ENCODE measurements at places on chromosomes 2 and 18.

DNA sequence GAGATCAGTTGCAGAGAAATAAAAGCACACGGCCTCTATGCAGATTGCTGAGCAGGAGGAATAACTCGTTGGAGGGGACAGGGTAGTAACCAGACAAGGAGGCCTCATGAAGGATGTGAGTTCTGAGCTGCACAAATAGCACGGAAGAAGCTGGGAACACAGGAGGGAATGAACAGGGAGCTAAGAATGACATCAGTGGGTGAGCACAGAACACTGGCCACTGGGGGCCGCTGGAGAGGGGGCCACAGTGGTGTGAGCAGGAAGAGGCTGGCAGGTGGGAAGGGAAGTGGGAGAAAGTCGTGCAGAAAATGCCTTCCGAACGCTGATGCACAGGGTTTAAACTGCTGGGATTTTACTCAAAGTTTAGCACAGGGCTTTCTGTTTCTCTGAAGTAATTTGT lies 61.0 kb downstream of the ZAP70 start:
- DNase-seq = no peak

DNA sequence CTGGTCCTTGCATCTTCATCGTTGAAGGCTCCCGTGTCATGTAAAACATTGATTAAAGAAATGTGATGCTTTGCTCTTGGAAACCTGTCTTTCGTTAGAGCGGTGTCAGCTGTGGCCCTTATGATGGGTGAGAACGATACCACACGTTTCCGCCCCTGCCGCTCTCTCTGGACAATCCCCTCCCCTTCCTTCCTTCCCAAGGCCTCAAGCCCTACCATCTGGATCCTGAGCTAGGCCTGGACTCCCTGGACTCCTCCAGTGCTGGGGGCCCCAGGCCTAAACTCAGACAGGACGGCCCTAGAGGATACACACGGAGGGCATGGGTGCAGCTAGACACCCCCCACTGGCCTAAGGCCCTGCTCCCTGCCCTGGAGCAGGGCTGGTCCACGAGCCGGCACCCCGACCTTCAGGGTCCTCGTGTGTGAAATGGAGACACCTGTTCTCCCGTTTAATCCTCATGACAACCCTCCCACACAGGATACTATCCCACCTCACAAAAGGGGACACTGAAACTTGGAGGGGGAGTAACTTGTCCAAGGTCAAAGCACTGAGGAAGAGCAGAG lies 13.2 kb downstream of the BIN1 start:
- no peak for DNase-seq

- DNase-seq = no peak
Measured at GRCh38 chr18:49178736-49179135, 228.0 kb upstream of the SMAD7 start.

DNA sequence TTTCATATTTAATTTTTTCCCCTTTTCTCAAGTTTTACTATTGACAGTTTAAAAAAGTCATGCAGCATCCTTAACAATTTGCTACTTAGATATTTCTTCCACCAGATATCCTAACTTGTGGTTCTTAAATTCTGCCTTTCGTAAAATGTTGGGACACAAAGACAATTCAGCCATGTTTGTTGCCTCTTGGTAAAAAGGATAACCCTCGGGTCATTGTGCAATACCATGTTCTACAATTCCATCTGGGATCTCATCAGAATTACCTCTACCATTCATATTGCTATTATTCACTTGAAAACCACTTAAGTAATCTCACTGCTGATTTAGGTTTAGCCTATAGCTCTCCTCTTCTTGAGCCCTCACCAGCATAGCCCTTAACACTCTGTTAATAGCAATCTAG lies 13.2 kb upstream of the REG1B start:
- DNase-seq = no peak

DNA sequence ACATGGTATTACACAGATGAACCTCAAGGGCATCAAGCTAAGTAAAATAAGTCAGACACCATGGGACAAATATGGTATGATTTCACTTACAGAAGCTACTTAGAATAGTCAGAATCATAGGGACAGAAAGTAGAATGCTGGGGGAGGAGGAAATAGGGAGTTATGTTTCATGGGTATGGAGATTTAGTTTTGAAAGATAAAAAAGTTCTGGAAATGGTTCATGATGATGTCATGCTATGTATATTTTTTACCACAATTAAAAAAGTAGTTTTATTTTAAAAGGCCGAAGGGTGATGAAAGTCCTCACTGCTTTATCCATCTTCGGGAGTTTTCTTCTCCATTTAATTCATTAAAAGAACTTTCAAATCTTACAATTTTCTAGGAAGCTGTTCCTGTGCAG lies 181.9 kb downstream of the CALCRL start:
- no peak for DNase-seq

DNA sequence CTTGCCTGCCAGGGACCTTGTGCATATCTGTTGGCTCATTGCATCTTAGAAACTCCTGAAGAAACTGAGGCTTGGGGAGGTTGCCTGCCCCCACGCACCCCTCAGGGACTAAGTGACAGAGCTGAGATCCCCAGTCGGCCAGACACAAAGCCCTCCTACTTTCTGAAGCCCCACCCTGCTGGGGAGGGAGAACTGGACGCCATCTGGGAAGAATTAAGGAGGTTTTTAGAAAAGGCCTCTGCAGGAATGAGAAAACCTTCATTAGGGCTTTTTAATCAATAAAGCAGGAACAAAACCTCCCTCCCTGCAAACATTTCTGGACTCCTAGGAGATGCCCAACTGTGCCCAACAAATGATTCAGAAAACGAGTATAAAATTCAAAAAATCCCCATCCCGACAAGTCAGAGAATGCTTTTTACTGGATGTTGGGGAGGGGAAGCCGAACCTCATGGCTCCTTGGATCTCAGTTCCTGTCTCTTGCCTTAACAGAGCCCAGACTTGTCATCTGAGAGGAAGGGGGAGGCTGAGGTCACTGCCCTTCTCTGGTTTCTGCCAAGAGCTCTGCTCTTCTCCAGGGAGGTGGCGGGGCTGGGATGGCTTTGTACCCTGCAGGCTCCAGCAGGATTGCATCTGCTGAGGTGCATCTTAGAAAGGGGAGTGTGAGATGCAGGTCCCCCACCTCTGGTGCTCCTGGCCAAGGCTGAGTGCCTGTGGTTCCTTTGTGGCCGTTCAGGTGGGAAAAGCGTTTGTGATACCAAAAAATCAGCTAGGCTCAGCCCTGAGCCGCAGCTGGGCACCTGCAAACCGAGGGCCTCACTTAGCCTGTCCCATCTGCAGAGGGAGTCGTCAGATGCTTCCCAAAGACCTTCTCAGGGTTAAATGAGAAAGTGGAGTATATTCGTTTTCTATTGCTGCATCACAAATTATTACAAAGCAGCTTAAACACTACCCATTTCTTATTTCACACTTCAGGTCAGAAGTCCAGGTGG lies 142.4 kb downstream of the ZFP36L2 start:
- DNase-seq = no peak

- peak; percentile 18 for DNase-seq
Measured at GRCh38 chr18:23689031-23689615, at the start of gene LAMA3. LAMA3 (plus strand) TSS chr18:23689453; CDS start chr18:23689684, 231 bp downstream.

- DNase-seq = no peak
Measured at GRCh38 chr2:210568108-210568507, 11.7 kb downstream of the CPS1 start.

DNA sequence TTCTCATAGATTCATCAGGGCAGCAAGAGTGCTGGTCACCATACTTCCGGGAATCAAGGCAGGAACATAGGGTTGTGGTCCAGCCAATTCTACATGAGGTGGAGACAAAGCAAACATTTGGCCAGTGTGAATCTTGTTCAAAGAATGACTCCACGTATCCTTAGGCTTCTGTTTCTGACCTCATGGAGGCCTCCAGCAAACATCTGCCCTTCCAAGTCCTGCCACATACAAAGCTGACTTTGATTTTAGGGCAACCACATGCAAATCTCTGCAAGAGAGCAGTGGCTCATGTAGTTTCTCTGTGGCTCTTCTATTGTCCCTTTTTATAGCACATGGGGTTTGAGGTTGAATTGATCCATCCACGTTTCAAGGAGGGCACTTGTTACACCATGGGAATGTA lies 132.1 kb upstream of the MMADHC start:
- no peak for DNase-seq

GRCh38 chr2:219112651-219113338 lies 47.8 kb downstream of the NHEJ1 start:
- no peak for DNase-seq

DNA sequence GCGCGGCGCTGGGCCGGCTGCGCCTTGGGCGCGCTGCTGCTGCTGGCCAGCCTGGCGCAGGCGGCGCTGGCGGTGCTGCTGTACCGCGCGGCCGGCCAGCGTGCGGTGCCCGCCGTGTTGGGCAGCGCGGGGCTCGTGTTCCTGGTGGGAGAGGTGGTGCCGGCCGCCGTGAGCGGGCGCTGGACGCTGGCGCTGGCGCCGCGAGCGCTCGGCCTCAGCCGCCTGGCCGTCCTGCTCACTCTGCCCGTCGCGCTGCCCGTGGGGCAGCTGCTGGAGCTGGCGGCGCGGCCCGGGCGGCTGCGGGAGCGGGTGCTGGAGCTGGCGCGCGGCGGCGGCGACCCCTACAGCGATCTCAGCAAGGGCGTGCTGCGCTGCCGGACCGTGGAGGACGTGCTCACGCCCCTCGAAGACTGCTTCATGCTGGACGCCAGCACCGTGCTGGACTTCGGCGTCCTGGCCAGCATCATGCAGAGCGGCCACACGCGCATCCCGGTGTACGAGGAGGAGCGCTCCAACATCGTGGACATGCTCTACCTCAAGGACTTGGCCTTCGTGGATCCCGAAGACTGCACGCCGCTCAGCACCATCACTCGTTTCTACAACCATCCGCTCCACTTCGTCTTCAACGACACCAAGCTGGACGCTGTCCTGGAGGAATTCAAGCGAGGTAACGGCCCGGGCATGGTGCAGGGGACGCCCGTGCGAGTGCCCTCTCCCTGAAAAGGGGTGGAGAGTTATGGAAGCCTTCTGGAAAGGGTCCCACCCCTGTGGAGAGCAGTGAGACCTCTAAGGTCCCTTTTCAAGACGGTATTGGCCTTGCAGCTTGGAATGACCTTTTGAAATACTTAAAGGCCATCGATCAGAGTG lies 1.0 kb downstream of the CNNM3 start:
- no peak for DNase-seq
